Breast epithelium (tissue), 4 donors: ENCODE measurements at places on chromosomes 13 and 19. TPM values are rescaled to one million over a fixed set of nuclear protein-coding genes. Genes with fewer than 3 reads are reported as not detected.

LINGO3 gene
- not detected for total RNA-seq

GPC6 gene
- 44.0 TPM for total RNA-seq

MBD3L3 gene
- total RNA-seq, result not detected

DNA sequence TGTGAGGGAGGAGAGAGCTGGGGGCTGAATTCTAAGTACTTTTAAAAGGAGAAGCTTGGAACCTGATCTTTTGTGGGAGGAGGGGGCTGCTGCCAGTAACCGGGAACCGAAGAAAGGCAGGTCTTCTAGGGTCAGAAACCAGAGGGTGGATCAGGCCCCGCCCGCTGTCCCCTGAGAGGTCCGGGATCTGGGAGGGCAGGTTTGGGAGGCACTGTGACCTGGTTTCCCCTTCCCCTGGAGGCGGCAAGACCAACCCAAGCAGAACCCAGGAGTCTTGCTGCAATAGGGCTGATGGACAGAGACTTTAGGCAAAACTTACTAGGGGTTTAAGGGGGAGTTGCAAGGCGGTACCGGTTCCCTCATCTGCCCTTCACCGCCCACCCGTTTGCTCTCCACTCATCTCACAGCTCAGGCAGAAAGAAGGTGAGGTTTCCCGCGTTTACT, 707 bp upstream of the KLK8 start:
- H3K4me1 ChIP-seq, result peaks cover 3% of the 10 kb centered on the region
- DNase-seq, result no peak
- H3K27me3 ChIP-seq, result peaks cover 12% of the 10 kb centered on the region
- H3K27ac ChIP-seq, result peak overlapping the region; percentile 87

RASAL3 gene
- total RNA-seq, result 3.4 TPM

DNA sequence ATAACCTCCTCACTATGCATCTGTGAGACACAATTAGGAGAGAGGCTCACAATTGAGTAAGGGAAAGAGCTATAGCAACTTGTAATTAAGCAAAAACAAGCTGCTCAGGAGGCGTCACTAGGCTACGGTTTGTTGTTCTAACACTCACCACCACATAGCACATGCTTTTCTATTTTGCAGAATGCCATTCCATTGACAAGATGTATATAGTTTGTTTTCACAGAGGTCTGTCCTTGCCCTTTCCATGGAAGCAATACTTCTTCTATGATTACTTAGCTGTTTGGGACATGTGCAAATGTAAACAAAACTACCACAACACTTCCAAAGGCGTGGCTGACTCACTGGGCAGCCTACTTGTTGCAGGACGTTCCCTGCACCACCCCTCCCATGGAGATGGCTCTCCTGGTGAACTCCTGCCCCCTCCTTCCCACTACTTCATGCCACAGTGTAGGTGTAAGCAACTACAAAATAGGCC, 33.9 kb upstream of the FAM216B start:
- no peak for DNase-seq
- H3K4me3 ChIP-seq, result no peak overlapping the region
- H3K36me3 ChIP-seq, result no peaks in the 10 kb centered on the region
- H3K4me1 ChIP-seq, result no peaks in the 10 kb centered on the region

- no peak for DNase-seq
- H3K4me1 ChIP-seq, result no peaks in the 10 kb centered on the region
- no peak overlapping the region for H3K4me3 ChIP-seq
- H3K36me3 ChIP-seq, result no peaks in the 10 kb centered on the region
These were observed 539.5 kb upstream of the SLC10A2 start for GRCh38 chr13:103605546-103606326.

DNA sequence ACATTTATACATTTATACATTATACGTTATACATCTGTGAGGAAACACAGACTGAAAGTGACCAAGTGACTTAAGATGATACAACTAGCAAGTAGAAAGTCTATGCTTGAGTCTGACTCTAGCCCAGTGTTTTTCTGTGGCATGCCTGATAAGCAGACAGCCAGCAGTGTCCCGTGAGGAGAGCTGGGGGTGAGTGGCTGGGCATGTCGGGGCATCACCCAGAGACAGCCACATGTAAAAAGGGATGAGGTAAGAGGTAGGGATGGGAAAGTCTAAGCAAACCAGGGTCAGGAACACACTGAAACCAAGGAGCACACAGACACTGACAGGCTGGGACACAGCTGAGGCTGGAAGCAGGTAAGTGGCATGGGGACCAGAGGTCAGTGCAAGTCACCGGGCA, 333.2 kb downstream of the FOXO1 start:
- no peak overlapping the region for H3K27ac ChIP-seq
- H3K27me3 ChIP-seq, result no peaks in the 10 kb centered on the region
- H3K36me3 ChIP-seq, result no peaks in the 10 kb centered on the region
- no peaks in the 10 kb centered on the region for H3K4me1 ChIP-seq
- DNase-seq, result no peak

RFXAP gene
- 5.9 TPM for total RNA-seq

CGB8 gene
- not detected for total RNA-seq

- no peaks in the 10 kb centered on the region for H3K27me3 ChIP-seq
- H3K27ac ChIP-seq, result peak overlapping the region; percentile 22
- DNase-seq, result no peak
- H3K4me1 ChIP-seq, result no peaks in the 10 kb centered on the region
- no peak overlapping the region for H3K4me3 ChIP-seq
These were observed 27.7 kb upstream of the CYSLTR2 start for GRCh38 chr13:48626077-48626449.

DNA sequence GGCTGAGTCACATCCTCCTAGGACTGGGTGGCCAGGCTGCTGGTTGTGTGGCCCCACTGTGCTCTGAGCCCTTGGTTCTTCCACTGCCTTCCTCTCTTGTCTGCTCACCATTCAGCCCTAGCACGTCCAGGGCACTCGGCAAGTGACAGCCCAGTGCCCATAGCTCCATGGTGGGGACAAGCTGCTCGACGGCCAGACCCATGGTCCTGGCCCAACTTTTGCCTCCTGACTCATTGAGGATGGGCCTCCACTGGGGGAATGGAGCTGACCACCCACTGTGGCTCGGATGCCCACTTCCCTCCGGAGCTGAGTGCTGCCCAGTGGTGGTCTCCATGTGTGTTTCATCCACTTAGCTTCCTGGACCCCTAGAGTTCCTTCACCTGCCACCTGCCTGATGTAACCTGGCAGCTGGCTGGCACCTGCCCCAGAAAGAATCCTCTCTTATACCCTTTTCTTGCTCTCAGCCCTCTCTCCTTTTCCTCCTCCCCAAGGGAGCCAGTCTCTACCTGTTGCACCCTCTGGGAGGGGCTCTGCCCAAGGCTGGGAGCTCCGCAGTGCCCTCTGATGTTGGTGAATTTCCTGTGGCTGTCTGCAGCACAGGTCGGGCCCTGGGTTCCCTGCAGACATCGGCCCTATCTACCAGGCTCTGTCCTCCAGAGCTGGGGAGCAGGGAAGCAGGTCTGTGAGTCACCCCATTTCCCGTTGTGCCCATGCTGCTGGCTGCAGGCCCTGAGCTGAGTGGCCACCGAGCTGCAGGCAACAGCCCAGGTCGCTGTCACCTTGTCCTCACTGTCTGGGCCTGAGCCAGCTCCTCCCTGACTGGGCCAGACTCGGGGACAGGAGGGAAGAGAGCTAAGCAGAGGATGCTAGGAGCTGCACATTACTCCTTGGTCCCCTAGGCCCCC, 7.4 kb downstream of the CHST8 start:
- H3K36me3 ChIP-seq, result no peaks in the 10 kb centered on the region
- DNase-seq, result no peak
- H3K4me1 ChIP-seq, result no peaks in the 10 kb centered on the region
- H3K4me3 ChIP-seq, result no peak overlapping the region
- H3K27ac ChIP-seq, result no peak overlapping the region

DNA sequence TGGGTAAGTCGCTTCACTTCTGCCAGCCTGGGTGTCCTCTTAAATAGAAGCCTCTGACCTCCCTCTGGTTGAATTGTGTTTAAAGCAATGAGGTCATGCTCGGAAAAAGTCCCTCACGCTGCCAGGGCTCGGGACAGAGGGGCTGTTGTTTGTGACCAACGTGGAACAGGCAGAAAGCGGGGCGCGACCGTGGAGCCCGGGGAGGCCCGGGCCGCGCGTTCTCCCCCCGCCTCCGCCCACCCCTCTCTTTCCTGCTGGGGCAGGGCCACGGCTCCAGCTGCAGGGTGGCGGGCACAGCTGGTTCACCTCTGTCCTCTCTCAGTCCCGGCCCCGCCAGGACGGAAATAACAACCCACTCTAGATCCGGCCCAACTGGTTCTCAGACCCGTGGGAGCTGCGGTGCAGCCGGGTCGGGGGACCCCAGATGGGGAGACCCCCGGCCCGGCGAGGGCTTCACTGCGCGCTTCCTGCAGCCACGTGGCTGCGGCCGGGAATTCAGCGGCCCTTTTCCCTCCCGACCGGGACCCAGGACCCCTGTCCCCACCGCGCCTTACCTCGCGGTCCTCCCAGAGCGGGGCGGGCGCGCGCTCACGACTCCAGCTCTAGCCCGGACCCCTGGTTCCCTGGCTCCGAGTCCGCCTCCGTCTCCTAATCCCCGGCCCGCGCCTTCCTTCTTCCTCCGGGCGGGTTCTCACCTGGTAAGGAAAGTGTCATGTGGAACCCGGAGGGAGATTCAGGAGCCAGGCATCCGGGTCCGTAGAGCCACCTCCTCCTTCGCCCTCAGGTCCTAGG, 1.9 kb downstream of the CDC42EP5 start:
- no peak for DNase-seq
- peak overlapping the region; percentile 92 for H3K27ac ChIP-seq
- no peaks in the 10 kb centered on the region for H3K27me3 ChIP-seq
- peak overlapping the region; percentile 44 for H3K4me3 ChIP-seq
- no peaks in the 10 kb centered on the region for H3K36me3 ChIP-seq
- H3K4me1 ChIP-seq, result peaks cover 5% of the 10 kb centered on the region

KLK15 gene
- not detected for total RNA-seq

GRCh38 chr13:81726037-81726726, 1385.3 kb upstream of the SPRY2 start:
- no peak overlapping the region for H3K4me3 ChIP-seq
- no peaks in the 10 kb centered on the region for H3K27me3 ChIP-seq
- no peaks in the 10 kb centered on the region for H3K36me3 ChIP-seq
- no peak for DNase-seq
- H3K27ac ChIP-seq, result no peak overlapping the region
- H3K4me1 ChIP-seq, result no peaks in the 10 kb centered on the region

- H3K4me3 ChIP-seq, result no peak overlapping the region
- no peaks in the 10 kb centered on the region for H3K36me3 ChIP-seq
- no peaks in the 10 kb centered on the region for H3K4me1 ChIP-seq
- no peak overlapping the region for H3K27ac ChIP-seq
These were observed 165.0 kb downstream of the TM9SF2 start for GRCh38 chr13:99666146-99666805.

GRCh38 chr13:83151308-83151660, 731.0 kb downstream of the SLITRK1 start:
- no peaks in the 10 kb centered on the region for H3K4me1 ChIP-seq
- H3K27ac ChIP-seq, result no peak overlapping the region
- H3K27me3 ChIP-seq, result no peaks in the 10 kb centered on the region
- DNase-seq, result no peak
- H3K4me3 ChIP-seq, result no peak overlapping the region

DNA sequence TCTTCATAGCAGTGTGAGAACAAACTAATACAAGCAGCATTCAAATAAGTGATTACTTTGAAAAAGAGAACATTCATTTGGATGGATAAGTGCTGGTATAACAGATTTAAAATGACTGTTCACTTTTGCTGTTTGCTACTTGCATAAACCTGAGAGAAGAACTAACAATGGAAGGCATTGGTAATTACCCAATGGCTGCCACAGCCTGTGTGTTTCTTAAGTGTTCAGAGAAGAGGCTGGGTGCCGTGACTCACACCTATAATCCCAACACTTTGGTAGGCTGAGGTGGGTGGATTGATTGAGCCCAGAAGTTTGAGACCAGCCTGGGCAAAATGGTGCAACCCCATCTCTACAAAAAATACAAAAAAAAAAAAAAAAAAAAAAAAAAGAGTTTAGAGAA, 4.9 kb upstream of the TEX26 start:
- H3K27ac ChIP-seq, result no peak overlapping the region
- H3K27me3 ChIP-seq, result no peaks in the 10 kb centered on the region
- DNase-seq, result no peak
- no peaks in the 10 kb centered on the region for H3K4me1 ChIP-seq
- no peaks in the 10 kb centered on the region for H3K36me3 ChIP-seq

NKG7 gene
- not detected for total RNA-seq

- H3K4me3 ChIP-seq, result no peak overlapping the region
- H3K27me3 ChIP-seq, result no peaks in the 10 kb centered on the region
These were observed 135.6 kb downstream of the NUFIP1 start for GRCh38 chr13:44853641-44854040.
